CD4-positive, alpha-beta T cell treated with Interleukin-17A for 4 hours (primary cell): ENCODE measurements at places on chromosomes 1 and 21.

DNA sequence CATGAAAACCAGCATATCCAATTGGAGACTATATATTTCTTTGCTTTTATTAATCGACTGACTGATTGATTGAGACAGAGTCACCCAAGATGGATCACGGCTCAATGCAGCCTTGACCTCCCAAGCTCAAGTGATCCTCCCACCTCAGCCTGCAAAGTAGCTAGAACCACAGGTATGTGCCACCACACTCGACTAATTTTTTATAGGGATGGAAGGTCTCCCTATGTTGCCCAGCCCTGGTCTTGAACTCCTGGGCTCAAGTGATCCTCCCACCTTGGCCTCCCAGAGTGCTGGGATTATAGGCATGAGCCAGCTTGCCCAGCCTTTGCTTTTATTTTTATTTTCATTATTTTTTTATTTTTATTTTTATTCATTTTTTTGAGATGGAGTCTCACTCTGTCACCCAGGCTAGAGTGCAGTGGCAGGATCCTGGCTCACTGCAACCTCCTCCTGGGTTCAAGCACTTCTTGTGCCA lies 5.4 kb downstream of the SPEN start:
- DNase-seq: no peak

DNA sequence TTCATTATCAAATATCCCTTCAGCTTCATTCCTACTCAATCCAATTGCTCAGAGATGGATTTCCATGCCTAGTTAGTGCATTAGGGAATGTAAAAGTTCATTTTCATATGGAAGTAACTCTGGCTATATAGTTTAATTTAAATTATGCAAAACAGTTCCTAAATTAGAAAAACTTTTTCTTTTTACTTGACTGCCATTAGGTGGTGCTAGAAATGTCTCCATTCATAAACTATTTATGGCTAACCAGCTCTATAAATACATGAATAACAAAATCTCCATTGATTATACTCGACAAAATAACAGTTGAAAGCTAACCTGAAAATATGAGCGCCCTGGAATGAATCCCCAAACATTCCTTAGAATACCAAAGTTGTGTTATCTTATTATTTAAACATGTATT lies 311.4 kb downstream of the USH2A start:
- no peak for DNase-seq

- DNase-seq: no peak
Measured at GRCh38 chr1:179742717-179743678, at the start of gene FAM163A. TSS of gene FAM163A (plus strand) at chr1:179743291. CDS start at chr1:179813098, 69,807 bp downstream.

DNA sequence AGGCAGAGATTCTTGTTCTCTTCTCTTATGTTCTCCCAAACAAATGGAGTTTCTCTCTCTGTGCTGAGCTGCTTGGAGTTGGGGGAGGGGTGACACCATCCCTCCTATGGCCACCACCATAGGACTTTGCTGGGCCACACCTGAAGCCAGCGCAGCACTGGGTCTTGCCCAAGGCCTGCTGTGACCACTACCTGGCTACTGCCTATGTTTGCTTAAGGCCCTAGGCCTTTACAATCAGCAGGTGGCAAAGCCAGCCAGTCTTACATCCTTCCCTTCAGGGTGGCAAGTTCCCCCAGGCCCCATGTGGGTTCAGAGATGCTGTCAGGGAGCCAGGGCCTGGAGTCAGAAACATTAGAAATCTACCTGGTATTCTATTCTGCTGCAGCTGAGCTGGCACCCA lies 6.3 kb upstream of the MTARC2 start:
- DNase-seq: no peak

DNA sequence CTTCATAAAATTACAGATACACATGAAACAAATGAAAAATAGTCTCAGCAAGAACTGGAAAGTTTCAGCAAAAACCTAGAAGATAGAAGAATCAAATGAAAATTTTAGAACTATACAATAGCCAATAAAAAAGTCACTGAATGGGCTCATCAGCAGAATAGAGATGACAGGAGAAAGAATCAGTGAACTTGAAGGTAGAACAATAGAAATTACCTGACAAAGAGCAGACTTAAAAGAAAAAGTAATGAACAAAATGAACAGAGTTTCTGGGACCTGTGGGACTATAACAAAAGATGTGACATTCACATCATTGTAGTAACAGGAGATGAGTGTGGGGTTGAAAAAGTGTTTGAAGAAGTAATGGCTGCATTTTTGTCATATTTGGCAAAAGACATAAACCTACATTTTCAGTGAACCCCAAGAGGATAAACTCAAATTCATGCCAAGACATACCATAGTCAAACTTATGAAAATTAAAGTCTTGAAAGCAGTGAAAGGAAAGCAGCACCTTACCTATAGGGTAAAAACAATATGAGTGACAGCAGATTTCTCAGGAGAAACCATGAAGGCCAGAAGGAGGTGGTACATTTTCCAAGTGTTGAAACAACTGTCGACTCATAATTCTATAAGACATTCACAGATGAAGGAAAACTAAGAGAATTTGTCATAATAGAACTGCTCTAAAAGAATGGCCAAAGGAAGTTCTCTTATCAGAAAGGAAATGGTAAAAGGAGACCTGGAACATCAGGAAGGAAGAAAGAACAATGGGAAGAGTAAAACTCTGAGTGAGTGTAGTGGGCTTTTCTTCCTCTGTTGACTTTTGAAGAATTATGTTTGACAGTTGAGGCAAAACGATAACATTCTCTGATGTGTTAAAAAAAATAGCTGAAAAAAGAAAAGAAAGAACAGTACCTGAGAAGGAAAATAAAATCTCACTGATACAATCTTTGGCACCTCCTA lies 23.5 kb downstream of the NTPCR start:
- no peak for DNase-seq

- no peak for DNase-seq
Measured at GRCh38 chr1:70978623-70979022, 69.0 kb downstream of the PTGER3 start.

- DNase-seq: no peak
Measured at GRCh38 chr1:244296447-244296846, 155.3 kb downstream of the ADSS2 start.

DNA sequence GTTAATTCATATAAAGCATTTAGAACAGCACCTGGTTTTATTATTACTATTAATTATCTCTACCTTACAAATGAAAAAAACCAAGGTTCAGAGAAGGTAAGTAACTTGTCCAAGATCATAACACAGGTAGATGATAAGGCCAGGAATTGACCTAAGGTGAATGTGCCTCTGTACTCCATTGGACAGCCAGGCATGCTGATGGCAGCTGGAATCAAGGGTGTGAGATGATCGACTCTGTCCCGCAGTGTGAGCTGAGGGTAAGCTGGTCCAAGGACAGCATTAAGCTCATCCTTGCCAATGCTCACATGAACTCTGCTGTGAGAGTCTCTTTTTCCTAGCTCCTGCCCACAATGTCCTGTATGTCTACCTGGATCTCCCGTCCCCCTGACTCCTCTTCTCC lies 58.4 kb downstream of the DMAP1 start:
- DNase-seq: no peak
